ENCODE measurements at places on chromosomes 2 and 18.

DNA sequence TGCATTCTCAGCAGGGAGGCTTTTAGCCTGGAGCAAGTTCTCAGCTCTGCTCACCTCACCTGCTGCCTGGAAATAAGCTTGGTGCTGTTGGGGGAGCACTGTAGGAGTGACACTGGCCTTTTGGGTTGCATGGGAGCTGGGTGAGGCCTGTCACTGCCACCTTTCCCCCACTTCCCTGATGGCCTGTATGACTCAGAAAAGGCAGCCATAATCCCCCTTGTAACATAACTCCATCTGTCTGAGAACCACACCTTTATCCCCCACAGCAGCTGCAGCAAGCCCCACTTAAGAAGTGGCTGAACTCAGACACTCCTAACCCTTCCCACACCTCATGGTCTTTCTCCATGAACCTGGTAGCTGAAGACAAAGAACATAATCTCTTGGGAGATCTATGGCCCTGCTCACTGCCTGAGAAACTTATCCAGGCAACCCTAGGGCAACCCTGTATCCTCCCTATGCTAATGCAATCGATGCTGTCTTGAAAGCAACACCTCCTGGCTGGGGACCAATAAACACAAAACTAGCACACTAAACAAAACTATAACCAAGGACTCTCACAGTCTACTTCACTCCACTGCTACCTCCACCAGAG lies 258.9 kb upstream of the OSR1 start:
- peak; percentile 28 for DNase-seq

- peak; percentile 55 for DNase-seq
These were observed 294.5 kb upstream of the NT5C1B start for GRCh38 chr2:18883616-18884456.

- no peak for DNase-seq
These were observed 22.2 kb downstream of the DSC2 start for GRCh38 chr18:31079973-31080372.

DNA sequence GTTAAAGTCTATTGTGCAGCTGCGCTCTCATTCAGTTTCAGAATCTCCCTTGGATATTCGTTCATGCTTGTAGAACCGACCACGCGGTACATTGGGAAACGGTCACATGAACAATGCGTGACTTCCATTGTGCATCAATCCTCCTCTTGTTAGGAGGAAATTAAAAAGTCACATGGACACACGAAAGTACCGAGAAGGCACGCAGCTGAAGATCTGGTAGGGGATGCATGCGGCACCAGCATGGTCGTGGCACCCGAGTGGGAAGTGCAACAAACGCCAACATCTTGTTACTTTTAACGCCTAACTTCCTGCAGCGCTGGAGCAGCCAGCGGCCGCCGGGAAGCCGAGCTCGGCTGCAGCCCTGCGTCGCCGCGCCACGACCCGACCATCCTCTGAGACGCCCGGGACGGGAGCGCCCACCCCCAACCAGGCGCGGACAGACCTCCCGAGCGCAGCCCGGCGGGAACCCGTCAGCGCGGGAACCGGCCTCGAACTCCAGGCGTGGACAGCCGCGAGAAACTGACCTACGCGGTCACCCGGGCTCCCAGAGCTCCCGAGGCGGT lies 412 bp downstream of the OSBPL1A start:
- peak; percentile 86 for DNase-seq

GRCh38 chr18:31626409-31626808 lies 34.7 kb downstream of the TTR start:
- no peak for DNase-seq

DNA sequence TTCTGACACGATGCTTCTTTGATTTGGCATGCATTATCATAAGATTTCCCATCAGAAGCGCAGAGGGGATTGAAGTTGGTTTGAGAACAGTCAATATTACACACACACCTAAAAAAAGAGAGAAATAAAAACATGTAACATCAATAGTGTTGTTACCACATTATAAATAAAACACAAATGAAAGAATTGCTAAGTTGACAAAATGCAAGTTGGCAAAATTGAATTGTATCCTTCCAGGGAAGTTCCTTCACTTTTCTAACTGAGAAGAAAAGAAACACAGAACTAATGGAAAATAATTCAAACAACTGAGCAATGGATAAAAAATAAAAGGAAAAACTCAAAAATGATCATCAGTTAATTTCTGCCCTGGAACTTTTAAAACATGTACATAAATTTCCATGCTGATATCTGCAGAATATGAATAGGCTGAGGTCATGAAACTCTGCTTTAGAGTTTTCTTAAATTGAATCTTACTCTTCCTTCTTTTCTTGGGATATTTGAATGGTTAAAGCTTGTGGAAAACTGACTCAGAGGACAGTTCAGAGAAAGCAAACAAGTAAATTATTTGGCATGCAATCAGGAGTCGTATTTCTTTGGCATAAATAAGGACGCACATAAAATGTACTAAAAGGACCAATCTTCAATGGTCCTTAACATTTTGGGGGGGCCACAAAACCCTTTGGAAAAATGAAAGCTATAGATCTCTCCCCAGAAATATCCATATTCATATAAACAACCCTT lies 152.4 kb upstream of the CAVIN2 start:
- DNase-seq: no peak
